ENCODE measurements at places on chromosomes 1 and 21. TPM values are rescaled to one million over a fixed set of nuclear protein-coding genes. Genes with fewer than 3 reads are reported as not detected.

FOXD3 gene
- not detected for total RNA-seq

ANKRD45 gene
- total RNA-seq = not detected

SYTL1 gene
- total RNA-seq = 38.6 TPM

CAMTA1 gene
- 51.0 TPM for total RNA-seq

SH3BGRL3 gene
- total RNA-seq = 111 TPM

KRTAP19-1 gene
- not detected for total RNA-seq

TCHH gene
- total RNA-seq = not detected

BARHL2 gene
- total RNA-seq = not detected

LRRC71 gene
- total RNA-seq = not detected

TCHHL1 gene
- not detected for total RNA-seq

KRTAP19-5 gene
- total RNA-seq = not detected

LDLRAD1 gene
- not detected for total RNA-seq

CD5L gene
- 0.10 TPM for total RNA-seq

SLAMF9 gene
- total RNA-seq = not detected

PCNX2 gene
- 9.2 TPM for total RNA-seq

ATP6V1G3 gene
- not detected for total RNA-seq

LMX1A gene
- total RNA-seq = not detected

MLLT11 gene
- total RNA-seq = 7.0 TPM

EFCAB14 gene
- 46.3 TPM for total RNA-seq

TLCD4 gene
- not detected for total RNA-seq

B3GALT5 gene
- total RNA-seq = 0.08 TPM

DDR2 gene
- 8.4 TPM for total RNA-seq

SPOCD1 gene
- 0.56 TPM for total RNA-seq

VAV3 gene
- 5.3 TPM for total RNA-seq

FAM177B gene
- not detected for total RNA-seq

OR2W3 gene
- not detected for total RNA-seq

KRTAP12-1 gene
- total RNA-seq = not detected

BLACAT1 gene
- total RNA-seq = 0.21 TPM

SHE gene
- 0.05 TPM for total RNA-seq

SPATA45 gene
- not detected for total RNA-seq

ANXA9 gene
- not detected for total RNA-seq

FCER1G gene
- 1.2 TPM for total RNA-seq

DYNLT5 gene
- not detected for total RNA-seq

MARK1 gene
- 0.10 TPM for total RNA-seq

GJB3 gene
- total RNA-seq = not detected

TRIM62 gene
- total RNA-seq = 4.2 TPM
